ENCODE measurements at places on chromosomes 7 and 10.

DNA sequence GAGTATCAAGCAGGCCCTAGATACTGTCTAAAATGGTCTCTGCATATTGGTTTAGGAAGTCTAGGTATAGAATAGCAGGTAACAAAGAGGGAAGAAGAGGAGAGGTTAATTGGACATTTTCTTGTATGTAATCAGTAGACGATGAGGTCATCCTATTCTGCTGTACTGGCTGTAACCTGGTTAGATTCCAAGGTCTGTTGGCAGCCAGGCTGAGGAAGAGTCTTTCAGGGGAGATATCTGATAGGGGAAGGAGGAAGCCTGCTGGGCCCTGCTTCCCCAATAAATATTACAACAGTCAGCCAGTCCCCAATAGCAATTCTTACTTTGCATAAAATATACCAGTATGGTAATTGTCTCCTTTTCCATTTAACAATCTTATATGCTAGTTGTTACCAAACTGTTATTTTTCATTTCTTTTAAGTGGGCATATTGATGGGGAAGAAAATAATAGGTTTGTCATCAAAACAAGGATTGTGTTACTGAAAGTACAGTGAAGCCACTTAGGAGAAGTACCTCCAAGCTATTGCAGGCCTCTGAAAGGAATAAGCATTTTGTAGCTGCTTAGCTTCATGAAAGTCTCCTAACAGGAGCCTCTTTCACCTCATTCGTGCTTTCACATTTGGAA lies 186.4 kb downstream of the LRRC4 start:
- no peak for DNase-seq

DNA sequence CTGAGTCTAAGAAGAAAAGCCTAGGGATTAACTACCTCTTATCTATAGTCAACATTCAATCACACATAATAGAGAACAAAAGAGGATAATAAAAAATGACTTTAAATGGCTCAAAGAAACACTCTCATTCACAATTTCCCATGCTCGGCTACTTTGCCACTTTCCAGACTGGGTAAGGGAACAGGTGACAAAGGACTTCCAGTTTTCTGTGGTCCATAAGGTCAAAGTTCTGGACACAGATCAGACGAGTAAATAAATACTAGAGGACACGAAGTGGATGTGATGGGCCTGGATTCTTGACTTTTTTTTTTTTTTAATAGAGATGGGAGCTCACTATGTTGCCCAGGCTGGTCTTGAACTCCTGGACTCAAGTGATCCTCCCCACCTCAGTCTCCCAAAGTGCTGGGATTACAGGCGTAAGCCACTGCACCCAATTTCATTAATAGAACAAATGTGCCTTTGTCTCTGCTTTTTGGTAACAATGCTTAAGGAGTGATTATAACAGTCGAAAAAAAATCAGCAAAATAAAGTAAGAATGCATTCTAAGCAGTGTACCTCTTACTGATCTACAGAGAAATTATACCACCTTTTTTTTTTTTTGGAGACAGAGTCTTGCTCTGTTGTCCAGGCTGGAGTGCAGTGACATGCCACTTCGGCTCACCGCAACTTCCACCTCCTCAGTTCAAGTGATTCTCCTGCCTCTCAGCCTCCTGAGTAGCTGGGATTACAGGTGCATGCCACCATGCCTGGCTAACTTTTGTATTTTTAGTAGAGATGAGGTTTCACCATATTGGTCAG lies 70.6 kb downstream of the WAPL start:
- DNase-seq, result peak; percentile 28

- DNase-seq, result no peak
These were observed 5.5 kb upstream of the PLAU start for GRCh38 chr10:73905256-73906020.

- DNase-seq, result no peak
These were observed 458.1 kb downstream of the RPS24 start for GRCh38 chr10:78491812-78492211.

DNA sequence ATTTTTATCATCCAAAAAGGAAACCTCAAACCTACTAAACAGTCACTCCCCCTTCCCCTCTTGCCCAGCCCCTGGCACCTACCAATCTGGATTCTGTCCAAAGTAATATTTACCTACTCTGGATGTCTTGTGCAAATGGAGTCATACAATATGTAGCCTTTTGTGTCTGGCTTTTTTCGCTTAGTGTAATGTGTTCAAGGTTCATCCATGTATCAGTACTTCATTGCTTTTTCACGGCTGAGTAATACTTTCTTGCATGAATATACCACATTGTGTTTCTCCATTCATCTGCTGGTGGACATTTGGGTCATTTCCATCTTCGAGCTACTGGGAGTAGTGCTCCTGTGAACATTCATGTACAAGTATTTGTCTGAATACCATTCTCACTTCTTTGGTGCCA lies 113.6 kb downstream of the EEPD1 start:
- DNase-seq, result no peak

- no peak for DNase-seq
These were observed 189.8 kb upstream of the PRKCQ start for GRCh38 chr10:6769704-6770417.

DNA sequence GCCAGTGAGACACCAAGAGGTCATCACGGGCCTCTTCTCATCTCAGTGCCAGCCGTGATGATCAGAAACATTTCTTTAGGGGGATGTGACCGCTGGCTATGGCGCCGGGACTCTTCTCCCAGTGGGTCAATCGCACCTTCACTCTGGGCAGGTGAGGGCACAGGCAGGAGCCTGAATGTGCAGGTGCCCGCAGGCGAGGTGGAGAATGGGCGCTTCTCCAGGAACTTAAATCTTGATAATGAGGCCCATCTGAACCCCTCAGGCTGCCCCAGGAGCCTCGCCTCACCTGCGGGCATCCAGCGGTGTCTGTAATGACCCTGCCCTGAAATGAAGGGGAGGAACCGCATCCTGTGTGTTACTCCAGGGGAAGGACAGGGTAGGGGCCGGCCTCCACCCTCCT lies 204.7 kb downstream of the ADARB2 start:
- DNase-seq, result no peak

DNA sequence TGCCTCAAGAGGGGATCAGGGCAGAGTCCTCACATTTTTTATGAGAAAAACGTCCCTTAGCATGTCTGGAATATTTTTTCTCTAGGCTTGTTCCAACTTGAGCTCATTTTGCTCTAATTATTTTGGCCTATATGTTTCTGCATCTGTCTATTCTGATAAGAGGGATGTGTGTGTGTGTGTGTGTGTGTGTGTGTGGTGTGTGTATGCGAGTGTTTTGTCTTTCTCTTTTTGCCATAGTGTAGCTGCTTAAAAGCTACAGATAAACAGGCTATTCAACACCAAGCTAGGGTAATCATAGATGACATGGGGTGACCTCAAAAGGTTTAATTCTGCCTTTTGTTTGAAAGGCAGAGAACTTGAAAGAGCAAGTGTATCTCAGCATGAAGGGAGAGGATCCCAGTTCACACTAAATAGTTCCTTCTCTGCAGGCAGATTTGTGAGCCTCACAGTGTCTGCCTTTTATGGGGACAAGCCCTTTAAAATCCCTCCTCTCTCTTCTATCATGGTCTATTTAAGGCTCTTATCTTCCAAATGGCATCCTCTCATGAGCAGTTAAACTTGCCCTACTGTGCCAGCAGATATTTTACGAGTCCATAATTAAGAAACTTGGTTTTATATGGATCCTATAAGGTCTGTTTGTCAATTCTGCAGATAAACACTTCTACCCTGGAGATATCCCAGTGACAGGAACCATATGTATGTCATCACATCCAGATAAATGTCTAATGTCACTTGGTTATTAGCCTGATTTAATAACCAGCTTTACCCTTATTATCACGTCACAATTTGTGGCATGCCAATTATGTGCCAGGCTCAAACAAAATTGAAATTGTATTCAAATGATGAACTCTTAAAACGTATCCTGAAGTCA lies 202.9 kb upstream of the MTPN start:
- DNase-seq, result no peak

DNA sequence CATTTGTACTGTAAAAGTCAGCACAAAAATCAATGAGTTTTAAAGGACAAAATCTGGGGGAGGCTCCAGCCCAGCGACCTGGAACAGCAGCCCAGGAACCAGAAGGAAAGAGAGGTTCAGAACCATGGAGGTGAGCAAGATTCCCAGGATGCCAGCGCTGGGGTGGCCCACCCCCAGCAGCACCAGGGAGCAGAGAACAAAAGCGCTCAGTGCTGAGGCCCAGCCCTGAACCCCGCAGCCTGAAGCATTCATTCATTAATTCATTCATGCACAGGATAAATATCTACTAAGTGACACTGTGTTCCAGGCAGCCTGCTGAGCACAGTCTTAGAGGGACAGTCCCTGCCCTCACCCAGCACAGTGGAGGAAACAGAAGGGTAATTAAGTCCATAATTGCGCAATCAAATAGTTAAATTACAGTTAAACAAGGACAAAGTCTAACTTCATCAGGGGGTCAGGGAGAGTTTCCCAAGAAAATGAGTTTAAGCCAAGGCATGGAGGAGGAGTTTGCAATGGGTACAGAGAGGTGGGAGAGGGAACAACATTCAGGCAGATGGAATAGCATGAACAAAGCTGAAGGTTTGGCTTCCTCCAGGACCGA lies 202.3 kb downstream of the GRID1 start:
- DNase-seq, result no peak

DNA sequence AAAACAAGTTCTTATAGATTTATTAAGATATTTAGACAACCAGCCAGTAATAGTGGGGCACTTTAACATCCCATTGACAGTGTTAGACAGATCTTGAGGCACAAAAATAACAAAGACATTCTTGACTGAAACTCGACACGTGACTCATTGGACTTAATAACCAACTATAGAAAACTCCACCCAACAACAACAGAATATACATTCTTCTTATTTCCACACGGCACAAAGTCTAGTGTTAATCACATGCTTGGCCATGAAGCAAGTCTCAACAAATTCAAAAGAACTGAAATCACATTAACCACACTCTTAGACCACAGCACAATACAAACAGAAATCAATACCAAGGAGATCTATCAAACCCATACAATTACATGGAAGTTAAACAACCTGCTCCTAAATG lies 138.1 kb downstream of the ARL5B start:
- no peak for DNase-seq

- DNase-seq, result peak; percentile 29
These were observed 679 bp downstream of the LRRC20 start for GRCh38 chr10:70381471-70382421.

- DNase-seq, result no peak
These were observed 44.8 kb upstream of the ELFN1 start for GRCh38 chr7:1624999-1625927.

DNA sequence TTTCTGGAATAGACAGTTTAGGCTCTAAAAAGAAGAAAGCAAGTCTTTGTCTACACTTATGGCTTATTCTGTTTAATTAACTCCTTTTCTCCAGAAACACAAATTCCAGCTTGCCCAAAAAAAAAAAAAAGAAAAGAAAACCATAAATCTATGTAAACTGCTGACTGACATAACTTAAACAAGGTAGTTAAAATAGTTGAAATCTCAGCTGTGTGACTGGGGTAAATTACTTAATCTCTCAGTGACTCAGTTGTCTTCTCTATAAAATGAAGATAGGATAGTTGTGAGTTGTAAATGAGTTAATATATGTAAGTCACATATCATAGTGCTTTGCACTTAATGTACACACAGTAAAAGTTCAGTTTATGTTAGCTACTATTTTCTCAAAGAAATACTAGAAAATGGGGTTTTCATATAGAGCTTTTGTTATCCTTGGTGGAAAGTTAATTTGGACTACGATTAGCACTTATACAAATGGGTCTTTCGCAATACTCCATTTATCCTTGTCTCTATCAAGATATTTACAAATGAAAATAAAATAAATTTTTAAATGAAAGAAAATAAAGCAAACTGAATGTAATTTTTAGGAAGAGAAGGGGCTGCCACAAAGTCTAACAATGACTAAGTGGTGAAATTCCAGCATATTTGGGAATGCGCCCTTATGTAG lies 200.9 kb downstream of the MBL2 start:
- no peak for DNase-seq

- DNase-seq, result no peak
These were observed 168.8 kb downstream of the C1GALT1 start for GRCh38 chr7:7351156-7351555.

DNA sequence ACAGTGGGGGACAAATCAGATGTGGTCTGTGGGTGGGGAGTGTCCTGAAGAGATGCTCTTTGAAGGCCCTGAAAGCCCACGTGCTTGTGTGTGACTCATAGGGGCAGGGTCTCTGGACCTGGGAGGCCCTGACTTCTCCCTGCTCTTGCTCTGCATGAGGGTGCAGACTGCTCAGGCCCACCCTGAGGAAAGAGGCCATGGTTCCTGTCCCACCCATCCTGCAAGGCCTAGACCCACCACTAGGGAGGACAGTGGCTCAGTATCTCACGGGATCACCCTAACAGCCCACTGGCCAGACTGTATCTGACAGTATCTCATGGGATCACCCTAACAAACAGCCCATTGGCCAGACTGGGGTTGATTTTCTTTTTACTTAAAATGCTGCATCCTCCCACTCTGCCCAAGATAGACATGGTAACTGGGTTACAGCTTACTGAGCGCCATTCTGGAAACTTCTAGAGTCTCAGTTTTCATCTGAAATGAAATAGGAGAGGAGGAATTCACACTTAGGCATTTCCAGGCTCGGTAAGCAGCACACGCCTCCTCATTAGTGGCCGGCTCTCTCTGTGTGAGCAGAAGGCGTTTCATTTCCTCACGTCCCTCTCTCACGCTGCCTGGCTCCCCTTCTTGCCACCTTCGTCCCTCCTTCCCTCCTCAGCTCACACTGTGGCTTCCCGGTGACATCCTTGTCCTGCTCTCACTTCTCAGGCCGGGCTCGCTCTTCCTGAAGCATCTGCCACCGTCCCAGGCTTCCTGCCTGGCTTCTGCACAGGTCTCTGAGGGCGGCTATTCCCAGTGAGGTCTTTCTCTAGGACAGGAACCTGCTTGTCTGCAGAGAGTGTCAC lies 242.6 kb downstream of the GLRX3 start:
- DNase-seq, result no peak

Measured in HAP-1 (cell line).